Umbilical cord (tissue), 2 donors: ENCODE measurements at places on chromosomes 12 and 14.
A peak's percentile ranks its signal among the peaks of the same experiment; 100 is the strongest.

DNA sequence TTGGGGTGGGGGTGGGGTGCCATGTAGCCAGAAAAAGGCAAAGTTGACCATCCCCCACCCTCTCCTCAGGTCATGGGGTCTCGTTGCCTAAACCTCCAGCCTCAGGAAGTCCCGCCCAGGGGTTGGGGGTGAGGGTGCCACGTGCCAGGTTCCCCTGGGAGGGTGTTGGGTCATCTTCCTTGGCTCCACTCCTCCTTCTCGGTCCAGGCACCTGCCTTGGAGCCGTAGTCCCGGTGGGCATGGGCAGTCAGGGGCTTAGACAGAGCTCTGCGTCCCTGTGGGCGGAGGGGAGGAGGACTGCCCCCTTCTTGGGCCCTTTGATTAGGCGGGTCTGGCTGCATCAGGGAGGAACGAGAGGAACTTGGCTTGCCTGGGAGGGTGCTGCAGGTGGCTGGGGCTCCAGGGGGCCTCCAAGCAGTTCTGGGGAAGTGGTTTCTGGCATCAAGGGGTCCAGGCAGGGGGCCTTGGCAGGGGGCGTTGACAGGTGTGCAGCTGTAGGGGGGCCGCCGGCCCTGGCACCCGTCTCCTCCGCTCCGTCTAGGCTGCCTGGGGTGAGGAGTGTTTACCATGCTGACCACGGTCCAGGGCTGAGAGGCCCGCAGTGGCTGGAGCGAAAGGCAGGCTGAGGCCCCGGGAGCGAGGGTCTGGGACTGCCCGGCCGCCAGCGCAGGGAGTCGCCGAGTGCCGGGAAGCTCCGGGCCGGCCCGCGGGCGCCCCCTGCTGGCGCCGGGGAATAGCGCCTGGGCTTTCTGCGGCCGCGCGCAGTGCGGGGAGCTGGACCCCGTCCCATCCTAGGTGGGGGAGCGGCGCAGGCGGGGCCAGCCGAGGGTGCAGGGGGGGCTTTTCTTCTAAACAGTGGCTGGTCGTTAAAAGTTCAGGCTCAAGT lies 7.9 kb downstream of the SETD1B start:
- peak; percentile 73 for DNase-seq

GRCh38 chr14:30587141-30587540 lies 28.2 kb downstream of the G2E3 start:
- DNase-seq: no peak

DNA sequence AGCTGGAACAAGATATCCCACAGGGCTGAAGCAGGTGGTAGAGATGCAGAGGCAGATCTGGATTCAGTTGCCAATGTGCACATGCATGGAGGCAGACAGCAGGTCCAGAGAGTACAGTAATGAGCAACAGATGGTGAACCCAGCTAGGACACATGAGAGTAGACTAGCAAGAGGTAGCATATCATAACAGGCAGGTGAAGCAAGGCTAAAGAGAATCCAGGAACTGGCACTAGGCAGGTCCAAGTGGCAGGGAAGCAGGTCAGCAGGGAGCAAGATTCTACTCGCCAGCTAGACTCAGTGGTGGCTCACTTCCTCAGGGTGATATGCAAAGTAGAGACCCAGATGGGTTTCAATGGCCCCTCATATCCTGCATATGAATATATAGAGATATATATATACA lies 15.3 kb upstream of the MYF6 start:
- DNase-seq: no peak

GRCh38 chr12:1917172-1918070 lies 1.0 kb downstream of the CACNA2D4 start:
- peak; percentile 56 for DNase-seq

DNA sequence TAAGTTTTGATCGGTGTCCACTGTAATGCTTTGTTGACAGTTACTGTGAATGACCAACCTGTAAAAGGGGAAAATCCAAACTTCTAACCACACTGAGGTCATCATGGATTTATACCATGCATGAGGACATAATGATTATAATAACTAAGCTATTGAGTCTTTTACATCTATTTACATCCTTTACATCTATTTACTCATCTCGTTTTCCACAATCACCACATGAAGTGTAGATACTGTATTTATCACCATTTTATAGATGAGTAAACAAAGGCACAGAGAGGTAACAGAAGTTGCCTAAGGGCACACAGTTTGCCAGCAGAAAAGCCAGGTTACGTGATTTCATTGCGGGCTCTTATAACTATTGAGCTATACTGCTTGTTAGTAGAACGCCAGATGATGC lies 27.9 kb upstream of the EID3 start:
- DNase-seq: no peak

GRCh38 chr12:94208622-94208966 lies 60.2 kb downstream of the PLXNC1 start:
- no peak for DNase-seq

- no peak for DNase-seq
These were observed 14.3 kb downstream of the MCRS1 start for GRCh38 chr12:49553512-49554088.

GRCh38 chr12:94026596-94026995 lies 121.8 kb upstream of the PLXNC1 start:
- DNase-seq: no peak

- DNase-seq: no peak
These were observed 182.2 kb downstream of the AACS start for GRCh38 chr12:125247477-125247876.

DNA sequence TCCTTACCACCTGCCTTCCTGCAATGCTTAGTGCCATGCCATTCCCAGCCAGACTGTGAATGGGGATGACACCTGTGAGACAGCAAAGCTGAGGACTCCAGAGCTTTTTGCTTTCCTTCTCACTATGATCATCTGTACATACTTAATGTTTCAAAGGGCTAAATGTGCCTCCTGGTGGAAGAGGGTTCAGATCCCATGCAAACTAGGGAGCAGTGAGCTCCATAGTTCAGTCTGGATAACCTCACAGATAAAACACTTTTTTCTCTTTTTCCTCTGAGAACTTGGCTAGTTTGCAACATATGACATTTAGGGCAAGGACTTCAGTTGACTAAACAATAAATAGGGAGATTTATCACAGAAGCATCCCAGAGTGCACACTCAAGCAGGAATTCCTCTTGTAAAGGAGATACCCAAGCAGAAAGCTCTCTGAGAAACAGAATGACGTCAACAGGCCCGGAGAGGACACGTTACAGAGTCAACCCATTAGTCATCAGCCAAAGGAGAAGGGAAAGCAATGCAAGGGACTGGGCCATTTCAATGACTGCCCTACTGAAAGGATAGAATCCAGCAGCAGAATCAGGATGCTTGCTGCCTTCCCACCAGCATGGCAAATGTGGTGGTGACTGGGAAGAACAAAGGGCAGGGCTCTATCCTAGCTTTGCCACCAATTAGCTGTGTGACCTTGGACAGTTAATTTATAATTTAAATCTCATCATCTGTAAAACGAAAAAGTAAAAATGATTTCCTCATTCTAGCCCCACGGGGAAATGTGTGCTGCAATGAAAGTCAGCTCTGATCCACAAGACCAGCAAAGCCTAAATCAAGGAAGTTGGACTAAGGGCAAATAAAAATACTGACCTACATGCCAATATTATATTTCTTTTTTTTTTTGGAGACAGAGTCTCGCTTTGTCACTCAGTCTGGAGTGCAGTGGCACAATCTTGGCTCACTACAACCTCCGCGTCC lies 80.8 kb upstream of the ACTN1 start:
- DNase-seq: peak; percentile 89

DNA sequence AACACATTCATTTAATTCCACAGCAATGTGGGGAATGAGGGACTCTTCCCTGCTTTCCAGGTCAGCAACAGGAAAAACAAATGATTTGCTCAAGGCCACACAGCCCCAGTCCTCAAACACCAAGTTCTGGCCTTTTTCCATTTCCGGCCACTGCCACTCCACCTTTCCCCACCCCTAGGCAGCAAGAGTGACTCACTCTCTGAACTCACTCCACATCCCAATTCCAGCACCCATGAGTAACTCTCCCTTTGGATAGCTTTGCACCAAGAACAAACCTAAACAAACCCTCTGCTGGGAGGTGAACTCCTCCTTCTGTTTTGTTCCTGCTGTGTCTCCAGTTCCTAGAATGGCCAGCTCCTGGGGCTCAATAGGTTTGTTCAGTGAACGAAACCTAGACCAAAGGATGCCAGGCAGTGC lies 30.4 kb upstream of the PLEKHG6 start:
- peak; percentile 72 for DNase-seq

DNA sequence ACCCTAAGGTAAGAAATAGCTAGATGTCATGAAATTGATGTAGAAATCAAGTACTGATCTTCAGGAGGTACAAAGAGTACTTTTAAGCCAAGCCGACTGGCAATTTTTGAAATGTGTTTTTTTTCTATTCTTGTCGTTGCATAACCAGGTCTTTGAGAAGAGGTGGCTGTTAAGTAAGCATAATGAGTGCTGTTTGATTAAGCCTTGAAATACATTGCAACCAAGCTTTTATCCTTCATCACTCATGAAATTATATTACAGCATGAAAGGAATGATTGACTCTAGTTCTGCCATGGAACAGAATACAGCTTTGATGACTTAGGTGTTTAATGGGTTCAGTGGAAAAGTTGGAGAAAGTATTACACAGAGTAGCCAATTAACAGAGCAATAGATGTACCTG lies 1720.2 kb upstream of the SEL1L start:
- no peak for DNase-seq

DNA sequence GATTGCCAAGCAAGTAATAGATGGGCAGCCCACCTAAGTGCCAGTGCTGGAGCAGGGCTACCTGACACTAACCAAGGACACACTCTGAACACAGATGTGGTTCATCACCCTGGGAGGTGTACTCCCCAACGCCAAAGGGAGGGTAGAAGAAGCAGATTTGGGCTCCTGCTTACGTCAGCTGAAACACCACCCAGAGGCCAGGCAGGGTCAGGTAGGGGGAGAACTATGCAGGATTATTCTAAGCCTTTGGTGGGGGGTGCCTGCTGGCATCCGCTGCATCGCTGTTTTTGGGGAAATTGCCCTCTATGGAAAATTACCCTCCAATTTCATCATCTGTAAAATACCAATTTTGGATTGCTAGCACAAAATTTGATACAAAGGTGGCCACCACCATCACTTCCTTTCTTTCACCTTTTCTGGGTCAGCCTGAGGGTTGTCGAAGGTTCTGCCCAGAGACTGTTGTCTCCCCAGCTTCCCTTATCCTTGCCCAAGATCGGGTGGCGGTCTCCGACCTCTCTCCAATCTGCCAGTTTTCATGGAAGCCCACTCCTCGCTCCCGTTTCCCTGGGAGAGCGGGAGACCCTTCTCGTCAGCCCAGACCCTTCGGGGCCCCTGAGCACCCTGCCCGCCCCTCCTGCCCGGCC lies 535 bp downstream of the BIN2 start:
- no peak for DNase-seq

- DNase-seq: no peak
These were observed 13.4 kb downstream of the MARK3 start for GRCh38 chr14:103398427-103399195.
